Foreskin fibroblast (primary cell): ENCODE measurements at places on chromosomes 5 and 9.

DNA sequence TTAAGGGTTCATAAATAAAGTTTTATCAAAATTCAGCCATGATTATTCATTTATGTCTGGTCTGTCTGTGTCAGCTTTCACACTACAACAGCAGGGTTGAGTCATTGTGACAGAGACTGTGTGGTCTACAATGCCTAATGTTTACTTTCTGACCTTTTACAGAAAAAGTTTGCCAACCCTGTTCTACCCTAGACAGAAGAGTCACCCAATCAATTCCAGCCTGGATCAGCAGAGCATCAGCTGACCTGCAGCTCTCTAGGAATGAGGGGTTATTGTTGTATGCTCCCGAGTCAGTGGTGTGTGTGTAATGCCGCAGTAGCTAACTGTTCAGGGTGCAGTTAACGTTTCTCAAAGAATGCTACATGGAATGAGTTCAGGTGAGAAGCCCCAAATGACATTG, 87.3 kb downstream of the HRH2 start:
- no peak for DNase-seq

GRCh38 chr5:93557021-93557604, 23.9 kb downstream of the NR2F1-AS1 start:
- DNase-seq = no peak

- no peak for DNase-seq
Observed at GRCh38 chr5:107396351-107396690, 274.4 kb downstream of the EFNA5 start.

- DNase-seq = no peak
Observed at GRCh38 chr9:87227456-87227855, 270.2 kb upstream of the DAPK1 start.

- DNase-seq = no peak
Observed at GRCh38 chr9:137715321-137715720, 96.5 kb downstream of the EHMT1 start.

GRCh38 chr9:99192786-99193465, 28.8 kb downstream of the ALG2 start:
- DNase-seq = peak; percentile 64

DNA sequence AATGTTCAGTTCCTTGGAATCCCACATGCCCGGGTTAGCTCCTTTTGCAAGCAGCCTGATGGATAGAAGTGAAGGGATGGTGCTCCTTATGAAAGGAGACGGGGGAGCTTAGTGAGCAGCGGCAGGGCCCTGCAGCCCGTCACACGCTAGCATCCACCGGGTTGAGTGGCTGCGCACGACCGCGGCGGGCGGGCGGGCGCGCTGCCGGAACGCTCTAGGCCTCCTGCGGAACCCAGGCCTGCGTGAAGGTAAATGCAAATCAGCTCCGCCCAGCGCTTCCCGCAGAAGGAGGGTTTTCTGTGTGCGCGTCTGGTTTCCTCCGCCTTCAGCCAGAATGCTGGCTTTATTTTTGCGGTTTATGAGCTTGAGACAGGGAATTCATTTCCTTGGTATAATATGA, 19.8 kb downstream of the IL12B start:
- DNase-seq = no peak

DNA sequence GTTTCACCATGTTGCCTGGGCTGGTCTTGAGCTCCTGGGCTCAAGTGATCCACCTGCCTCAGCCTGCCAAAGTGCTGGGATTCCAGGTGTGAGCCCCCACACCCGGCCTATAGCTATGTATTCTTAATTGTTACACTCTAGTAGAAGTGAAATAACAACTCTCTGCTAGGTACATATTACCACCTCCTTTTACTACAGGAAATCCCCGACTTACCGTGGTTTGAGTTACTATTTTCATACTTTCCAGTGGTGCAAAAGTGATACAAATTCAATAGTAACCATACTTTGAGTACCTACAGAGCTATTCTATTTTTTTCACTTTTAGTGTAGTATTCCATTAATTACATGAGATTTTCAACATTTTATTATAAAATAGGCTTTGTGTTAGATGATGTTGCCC, 719 bp downstream of the ARL14EPL start:
- DNase-seq = no peak

GRCh38 chr9:99266255-99267023, 44.4 kb downstream of the SEC61B start:
- DNase-seq = peak; percentile 37

DNA sequence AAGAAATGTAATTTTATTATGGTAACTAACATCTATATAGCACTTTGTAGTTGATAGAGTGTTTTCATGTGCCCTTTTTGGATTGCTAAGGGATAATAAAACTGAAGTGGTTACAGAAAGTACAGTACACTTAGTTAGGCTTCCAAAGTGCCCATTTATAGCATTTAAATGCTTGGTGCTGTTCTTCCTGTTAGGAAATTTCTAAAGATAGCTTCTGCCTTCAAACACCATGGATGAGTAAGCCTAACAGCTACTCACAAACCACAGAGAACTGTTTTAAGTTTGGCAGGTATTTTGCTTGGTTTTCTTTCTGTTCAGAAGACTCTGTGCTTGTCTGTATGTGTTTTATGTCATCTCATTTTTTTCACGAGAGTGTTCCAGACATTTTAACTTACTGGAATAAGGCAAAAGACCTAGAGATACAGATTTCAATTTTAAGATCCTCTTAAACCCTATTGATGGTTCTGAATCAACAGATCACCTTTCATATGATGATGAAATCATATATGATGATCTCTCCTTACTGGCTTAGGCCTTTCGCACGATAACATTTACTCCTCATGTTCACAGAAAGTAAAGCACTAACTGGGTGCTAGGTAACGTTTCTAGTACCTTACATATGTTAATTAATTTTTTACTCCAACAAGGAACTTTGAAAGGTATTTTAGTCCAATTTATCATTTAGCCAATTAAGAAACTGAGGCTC, 4.4 kb downstream of the RIMOC1 start:
- DNase-seq = peak; percentile 54

- DNase-seq = no peak
Observed at GRCh38 chr9:32899181-32899580, 102.2 kb downstream of the APTX start.
